Activated T-helper 1 cell treated with anti-CD3 and anti-CD28 coated beads, Interleukin-2, amount 50 U/mL, for 16 hours (primary cell): ENCODE measurements at places on chromosomes 3 and 15.

DNA sequence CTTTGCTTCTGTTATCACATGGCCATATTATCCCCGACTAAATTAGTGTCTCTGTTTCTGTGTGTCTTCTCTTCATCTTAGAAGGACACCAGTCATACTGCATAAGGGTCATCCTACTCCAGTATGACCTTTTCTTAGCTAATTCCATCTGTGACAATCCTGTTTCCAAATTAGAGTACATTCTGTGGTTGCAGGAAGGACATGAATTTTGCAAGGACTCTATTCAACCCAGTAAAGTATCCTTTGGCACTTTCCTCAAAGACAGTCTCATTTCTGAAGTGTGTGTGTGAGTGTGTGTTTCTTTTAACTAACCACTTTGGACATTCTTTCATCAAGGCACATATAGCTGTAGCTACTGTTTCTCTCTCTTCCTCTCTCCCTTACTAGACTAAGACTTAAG, 15.2 kb upstream of the MME start:
- no peak for DNase-seq

GRCh38 chr3:45986303-45986982, 9.2 kb downstream of the FYCO1 start:
- no peak for DNase-seq

DNA sequence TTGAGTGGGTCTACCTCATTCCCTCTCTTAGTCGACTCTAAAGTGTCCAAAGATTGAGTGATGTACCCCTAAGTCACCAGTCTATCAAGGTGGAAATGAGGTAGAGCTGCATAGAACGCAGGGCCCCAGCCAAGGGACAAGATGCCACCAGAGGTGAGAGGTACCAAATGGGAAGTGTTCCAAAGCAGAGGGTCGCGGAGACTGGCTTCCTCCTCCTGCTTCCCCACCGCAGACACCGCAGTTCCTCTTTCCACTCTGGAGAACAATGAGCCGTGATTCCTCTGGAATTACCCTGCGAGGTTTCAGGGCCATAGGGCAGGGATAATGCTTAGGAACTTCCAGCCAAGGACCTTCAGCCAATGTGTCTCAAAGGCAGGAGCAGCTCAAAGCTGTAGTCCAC, 55.8 kb downstream of the DAPK2 start:
- DNase-seq = no peak

DNA sequence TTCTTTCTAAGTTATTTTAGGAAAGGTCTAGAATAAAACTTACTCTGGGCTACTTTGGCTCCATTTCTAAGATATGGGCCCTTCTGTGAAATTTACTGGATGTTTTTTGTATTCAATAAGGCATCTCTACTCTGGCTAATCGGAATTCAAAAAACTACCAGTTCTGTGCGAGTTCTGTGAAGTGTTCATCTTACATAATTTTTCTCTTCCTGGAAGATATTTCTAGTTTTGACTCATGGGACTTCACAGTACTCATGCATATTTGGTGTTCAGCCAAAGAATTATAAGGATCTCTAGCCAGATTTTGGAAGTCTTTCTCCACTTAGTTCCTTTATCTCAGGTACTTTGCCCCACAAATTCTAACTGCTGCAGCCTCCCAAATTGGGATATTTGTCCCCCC, 46.4 kb upstream of the MBNL1 start:
- no peak for DNase-seq

- no peak for DNase-seq
Observed at GRCh38 chr3:187242435-187242834, 45.1 kb downstream of the RTP1 start.

GRCh38 chr3:148707601-148708380, 10.1 kb downstream of the AGTR1 start:
- DNase-seq = no peak

- DNase-seq = no peak
Observed at GRCh38 chr3:13831386-13831996, 48.4 kb downstream of the WNT7A start.

GRCh38 chr3:20060974-20061685, 20.9 kb downstream of the KAT2B start:
- no peak for DNase-seq

DNA sequence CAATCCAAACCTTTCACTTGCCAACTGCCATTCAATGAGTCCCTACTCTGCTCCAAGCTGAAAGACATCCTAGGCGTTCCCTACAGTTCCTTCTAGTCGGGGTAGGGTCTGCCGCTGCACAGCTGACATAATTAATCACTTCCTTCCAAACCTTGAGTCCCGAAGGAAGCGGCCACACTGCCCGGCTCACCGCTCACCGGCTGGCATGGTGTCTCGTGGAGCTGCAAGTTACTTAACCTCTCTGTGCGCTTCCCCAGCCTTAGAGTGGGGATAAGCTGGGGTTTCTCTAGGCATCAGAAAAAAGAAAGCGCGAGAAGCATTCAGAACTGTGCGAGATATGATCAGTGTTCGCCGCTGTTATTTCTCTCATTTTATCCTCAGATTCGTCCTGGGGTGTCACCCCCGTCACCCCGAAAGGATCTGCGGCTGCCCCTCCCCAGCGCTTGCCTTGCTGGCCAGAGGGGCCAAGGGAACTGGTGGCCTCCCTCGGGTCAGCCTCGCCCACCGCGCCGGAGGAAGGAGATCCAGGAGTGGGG, 748 bp downstream of the MRPS25 start:
- no peak for DNase-seq

- DNase-seq = no peak
Observed at GRCh38 chr3:178152031-178152806, 384.0 kb upstream of the KCNMB2 start.

- DNase-seq = no peak
Observed at GRCh38 chr3:110327870-110328269, 743.7 kb upstream of the NECTIN3 start.

DNA sequence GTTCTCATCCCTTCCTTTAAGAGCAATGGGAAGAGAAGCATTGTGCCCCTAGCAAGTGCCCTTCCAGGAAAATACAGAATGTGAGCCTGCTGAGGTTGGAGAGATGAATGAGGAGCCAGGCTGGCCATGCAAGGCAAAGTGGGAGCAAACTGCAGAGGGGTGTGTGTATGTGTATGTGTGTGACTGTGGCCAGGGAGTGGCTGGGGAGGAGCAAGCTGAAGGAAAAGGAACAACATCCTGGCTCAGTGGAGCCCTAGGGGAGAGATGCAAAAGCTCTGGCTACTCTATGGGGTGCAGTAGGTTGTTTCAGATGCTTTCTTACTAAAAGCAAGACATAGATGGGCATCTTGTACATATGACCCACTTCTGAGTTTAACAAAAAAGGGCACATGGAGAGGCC, 20.6 kb downstream of the FOXP1 start:
- DNase-seq = no peak

- DNase-seq = no peak
Observed at GRCh38 chr3:169008776-169009358, 654.6 kb downstream of the MECOM start.

- no peak for DNase-seq
Observed at GRCh38 chr3:128996200-128996599, 2.3 kb upstream of the CFAP92 start.

GRCh38 chr3:173538410-173538809, 140.9 kb downstream of the NLGN1 start:
- no peak for DNase-seq

DNA sequence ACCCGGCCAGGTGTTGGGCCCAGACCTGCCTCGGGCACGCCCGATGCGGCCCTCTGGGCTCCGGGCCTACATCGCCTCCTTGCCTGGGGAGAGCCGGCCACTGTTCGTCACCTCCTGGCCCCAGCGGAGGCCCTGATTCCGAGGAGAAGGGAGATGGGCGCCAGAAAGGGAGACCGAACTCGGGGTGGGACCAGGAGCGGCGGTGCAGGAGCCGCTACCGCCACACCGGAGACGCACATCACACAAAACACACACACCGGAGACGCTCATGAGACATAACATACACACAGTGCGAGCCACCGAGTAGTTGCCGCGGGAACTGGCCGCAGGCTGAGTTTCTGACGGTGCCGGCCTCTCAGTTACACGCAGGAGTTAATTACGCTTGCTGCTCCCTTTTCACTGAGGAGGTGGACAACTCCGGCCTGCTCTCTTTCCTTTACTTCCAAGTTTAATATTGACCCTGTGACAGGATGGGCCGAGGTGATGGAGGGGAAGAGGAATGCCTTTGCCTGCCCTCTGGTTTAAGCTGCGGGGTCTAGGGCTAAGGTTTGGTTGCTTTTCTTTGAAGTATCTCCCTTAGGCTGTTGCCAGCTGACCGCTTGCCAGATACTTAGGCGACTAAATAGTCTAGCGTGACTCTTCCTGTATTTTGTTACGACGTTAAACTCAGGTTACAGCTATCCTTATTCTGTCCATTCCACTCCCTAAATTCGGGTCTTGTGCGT, 570 bp downstream of the PCNP start:
- DNase-seq = no peak

DNA sequence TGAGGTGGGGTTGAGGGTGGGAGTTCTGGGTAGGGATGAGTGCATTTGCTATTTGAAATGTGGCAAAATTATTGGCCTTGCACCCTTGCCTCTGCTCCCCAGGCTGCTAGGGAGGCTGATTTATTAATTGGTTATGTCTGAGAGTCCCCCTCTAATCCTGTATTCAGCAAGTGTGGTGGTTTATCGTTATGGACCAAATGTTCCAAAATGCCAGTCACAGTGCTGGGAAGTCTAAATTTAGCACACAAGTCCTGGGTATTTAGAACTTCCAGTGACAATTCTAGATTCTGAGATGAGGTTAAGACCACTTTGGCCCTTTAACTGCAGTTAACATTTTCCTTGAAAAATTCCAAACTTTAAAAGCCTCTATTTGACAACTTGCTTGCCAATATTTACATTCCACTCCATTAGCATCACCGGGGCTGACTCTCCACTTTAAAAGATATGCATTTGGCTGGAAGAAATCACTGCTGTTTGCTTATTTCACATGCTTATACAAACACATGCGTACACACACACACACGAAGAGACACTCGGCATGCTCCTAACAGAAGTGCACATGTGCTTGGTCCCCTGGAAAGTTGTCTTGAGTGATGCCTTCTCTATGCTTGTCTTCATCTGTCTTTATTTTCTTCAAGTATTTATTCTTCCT, 247.7 kb downstream of the IL20RB start:
- no peak for DNase-seq

DNA sequence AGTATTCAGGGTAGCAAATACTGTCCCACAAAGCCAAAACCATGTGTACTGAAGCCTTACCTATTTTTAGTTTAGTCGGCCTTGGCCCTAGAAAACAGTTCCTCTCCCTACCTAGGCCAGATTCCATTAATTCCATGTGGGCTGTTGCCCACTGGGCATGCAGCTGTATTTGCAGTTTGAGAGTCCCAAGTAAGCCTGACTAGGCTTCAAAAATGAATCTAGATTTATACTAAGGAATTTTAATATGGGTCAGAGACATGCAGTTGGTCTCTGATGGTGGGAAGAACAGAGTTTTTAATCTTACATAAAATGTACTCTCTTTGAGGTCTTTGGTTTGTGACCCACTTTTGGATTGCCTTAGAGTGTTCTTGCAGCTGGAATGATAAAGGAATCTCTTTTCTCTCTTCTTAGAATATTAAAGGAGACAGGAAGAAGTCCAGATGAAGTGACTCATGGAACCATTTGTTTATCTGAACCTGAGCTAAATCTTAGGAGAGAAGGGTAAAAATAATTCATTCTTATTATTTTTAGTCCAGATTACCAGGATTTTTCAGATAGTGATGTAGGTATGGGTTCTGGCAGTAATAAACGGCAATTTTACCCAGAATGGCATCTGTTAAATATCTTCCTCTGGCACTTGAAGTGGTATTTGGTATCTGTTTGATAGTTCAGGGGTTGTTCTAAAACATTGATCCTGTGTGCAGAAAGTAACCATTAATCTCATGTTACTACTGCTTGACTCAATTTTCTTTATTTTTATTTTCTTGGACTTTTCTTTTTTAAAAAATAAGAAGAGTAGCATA, 33.8 kb downstream of the GLCE start:
- DNase-seq = no peak

DNA sequence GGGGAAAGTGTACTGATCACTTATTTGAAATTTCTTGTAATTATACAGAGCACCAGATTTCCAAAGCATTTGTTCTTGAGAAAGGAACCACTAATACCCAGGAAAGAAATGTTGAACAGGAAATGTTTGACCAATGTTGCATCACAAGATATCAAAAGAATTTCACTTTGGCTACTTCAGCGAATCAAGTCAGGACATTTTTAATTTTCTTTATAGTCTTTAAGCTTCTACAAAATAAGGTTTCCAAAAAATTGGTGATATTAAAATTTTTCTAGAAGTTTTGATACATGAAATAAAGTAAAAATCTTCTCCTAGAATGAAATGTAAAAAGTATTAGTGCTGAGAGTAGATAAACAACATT, 421.9 kb downstream of the MECOM start:
- DNase-seq = no peak

GRCh38 chr3:60202052-60202726, 1049.1 kb downstream of the FHIT start:
- DNase-seq = no peak

- DNase-seq = no peak
Observed at GRCh38 chr15:69979783-69980182, 117.9 kb downstream of the TLE3 start.

- no peak for DNase-seq
Observed at GRCh38 chr3:57069503-57069902, 9.0 kb downstream of the SPATA12 start.

DNA sequence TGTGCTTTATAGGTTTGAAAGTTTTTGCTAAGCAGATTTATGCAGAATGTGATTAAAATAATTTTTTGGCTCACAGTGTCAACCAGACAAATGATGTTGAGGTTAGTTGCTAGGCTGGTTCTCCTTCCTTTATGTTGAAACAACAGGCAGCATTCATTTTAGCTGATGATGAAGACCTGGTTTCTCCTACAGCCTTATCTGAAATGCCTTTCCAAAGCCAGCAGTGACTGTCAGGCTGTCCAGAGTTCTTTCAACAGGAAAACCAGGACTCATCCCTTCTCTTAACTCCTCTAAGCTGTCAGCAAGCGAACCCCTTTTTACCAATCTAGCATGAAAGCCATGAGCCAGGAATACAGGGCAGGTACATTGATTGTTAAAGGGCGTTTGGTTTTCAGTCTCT, 84.1 kb downstream of the ZNF609 start:
- no peak for DNase-seq

- no peak for DNase-seq
Observed at GRCh38 chr3:156471431-156471830, 83.5 kb downstream of the SSR3 start.

GRCh38 chr3:31103623-31104180, 209.2 kb upstream of the GADL1 start:
- no peak for DNase-seq

- DNase-seq = no peak
Observed at GRCh38 chr3:10319251-10319650, 1.7 kb downstream of the SEC13 start.
